Posterior vena cava (tissue), 2 donors: ENCODE measurements at places on chromosomes 3 and 15. TPM values are rescaled to one million over a fixed set of nuclear protein-coding genes. Genes with fewer than 3 reads are reported as not detected.

FAM174B gene
- 8.0 TPM for total RNA-seq

CIP2A gene
- 3.5 TPM for total RNA-seq

IL5RA gene
- total RNA-seq = not detected

TLR9 gene
- total RNA-seq = 0.52 TPM

DUOX1 gene
- total RNA-seq = 0.62 TPM

LHFPL4 gene
- not detected for total RNA-seq

EPHA6 gene
- 1.1 TPM for total RNA-seq

PPIP5K1 gene
- total RNA-seq = 22.7 TPM

GLT8D1 gene
- 55.9 TPM for total RNA-seq
